ENCODE measurements at places on chromosomes 2 and 18. TPM values are rescaled to one million over a fixed set of nuclear protein-coding genes. Genes with fewer than 3 reads are reported as not detected.

Gene TRIM43
- not detected for total RNA-seq

Gene EVA1A
- 2.3 TPM for total RNA-seq

Gene SMARCAL1
- total RNA-seq, result 17.7 TPM

Gene CYBRD1
- total RNA-seq, result 79.1 TPM

Gene KANSL3
- total RNA-seq, result 16.0 TPM

Gene ALK
- not detected for total RNA-seq

Gene AQP12A
- total RNA-seq, result not detected

Gene CD207
- total RNA-seq, result not detected

Gene KCNG2
- not detected for total RNA-seq

Gene MTHFD2
- 19.1 TPM for total RNA-seq

Gene DLX1
- not detected for total RNA-seq

GRCh38 chr2:239813261-239814115 lies 211.7 kb downstream of the NDUFA10 start:
- no peak for DNase-seq

DNA sequence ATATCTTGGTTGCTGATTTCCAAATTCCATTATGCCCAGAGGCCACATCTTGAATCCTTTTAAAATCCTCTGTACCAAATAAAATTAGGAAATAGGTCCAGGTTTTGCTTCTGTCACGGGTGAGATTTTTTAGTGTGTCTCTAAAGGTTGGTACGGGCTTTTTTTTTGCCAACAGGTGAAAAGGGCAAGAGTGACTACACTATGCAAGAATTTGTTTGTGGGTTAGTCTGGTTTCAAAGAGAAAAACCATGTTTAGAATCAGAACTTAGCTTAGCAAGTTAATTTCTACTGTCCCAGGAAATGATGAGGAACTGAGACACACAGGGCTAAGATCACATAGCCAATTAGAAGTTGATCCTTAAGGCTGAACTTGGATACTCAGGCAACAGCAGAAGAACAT lies 41.7 kb downstream of the POLR1A start:
- DNase-seq, result no peak

DNA sequence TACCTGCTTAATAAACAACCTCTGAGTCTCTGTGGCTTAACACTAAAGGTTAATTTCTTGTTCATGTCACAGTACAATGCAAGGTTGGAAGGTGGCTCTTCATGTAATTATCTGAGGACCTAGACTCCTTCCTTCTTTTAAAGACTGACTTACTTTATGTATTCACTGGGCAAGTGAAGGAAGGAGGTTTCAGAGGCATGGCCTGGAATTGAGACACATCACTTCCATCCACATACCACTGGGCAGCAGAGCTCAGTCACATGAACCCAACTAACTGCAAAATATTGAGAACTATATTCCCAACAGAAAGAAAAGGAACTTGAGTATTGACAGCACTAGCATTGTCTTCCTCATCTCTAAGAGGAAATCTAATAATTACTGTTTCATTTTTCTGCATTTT lies 57.5 kb upstream of the FN1 start:
- DNase-seq, result no peak

- DNase-seq, result no peak
These were observed 143.0 kb downstream of the ARL6IP6 start for GRCh38 chr2:152861349-152861942.

DNA sequence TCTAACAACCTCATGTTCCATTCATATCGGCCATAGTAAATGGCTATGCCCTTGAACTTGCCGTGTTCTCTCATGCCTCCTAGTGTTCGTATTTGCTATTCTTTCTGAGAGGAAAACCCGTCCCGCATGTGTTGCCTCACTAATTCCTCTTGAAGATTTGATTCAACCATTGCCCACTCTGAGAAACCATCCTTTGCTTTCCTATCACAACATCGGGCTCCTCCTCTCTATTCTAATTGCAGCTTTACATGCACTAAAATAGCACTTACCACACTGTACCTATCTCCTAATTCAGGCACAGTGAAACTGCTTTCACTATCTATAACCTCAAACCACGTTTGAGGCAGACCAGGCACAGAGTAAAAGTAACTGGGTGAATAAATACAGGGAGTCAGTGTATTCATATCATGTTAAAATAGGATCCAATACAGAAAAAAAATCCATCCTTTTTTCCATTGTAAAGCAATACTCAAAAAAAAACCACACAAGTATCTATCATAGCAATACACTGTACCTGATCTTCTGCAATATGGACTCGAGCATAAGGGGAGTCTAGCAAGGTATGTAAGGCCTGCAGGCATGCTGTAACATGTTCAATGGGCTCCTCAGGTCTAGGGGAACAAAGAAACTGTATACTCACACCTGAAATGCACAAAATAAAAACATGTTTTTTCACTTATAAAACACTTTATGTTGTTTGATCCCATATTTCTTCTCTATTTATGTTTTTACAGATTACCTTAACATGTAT lies 39.0 kb upstream of the STRN start:
- no peak for DNase-seq

DNA sequence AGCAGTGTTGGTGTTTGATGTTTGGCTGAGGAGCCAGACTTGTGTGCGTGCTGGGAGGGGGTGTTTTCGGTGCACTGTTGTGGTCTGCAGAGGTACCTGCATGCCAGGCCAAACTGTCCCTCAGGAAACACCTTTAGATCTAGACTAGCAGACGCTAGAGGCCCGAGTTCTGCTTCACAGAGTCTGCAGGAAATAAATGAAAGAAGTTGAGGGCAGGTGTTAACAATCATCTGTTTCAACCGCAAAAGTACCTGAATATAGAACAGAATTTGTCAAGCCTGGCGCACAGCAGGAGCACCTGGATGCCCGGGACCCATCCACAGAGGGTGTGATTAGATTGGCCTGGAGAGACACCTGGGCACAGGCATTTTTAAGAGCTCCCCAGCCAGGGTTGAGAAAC lies 40.5 kb upstream of the REL start:
- no peak for DNase-seq

DNA sequence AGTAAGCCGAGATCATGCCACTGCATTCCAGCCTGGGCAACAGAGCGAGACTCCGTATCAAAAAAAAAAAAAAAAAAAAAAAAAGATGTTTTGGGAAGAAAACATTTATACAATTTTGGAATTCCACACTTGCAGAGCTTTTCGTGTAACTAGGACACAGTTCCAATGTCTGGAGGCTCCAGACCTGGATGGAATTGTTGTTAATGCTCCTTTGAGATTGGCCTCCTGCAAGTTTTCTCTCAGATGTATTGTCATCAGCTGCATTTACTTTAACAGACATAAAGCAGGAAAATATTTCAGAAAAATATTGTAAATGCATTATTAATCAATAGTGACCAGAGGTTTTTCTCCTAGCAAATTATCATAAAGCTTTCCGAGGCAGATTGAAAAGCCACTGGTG lies 124.1 kb downstream of the RBM43 start:
- no peak for DNase-seq

DNA sequence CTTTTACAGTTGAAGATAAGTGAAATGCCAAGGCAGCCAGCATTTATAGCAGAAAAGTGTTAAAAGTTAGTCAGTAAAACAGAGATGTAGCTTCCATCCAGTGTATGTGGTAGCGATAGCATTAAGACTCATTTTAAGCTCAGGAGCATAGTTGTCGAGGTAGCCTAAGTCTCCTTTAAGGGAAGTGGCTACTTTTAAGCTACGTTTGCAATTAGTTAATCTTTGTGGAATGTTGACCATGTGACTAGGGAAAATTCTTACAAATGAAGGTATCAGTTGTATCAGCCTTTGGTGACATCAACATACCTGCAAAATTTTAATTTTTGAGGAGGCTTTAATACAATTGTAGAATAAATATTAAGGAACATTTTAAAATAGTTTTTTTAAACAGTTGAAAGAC lies 61.9 kb downstream of the LHCGR start:
- no peak for DNase-seq

- no peak for DNase-seq
These were observed 176.1 kb downstream of the TXNL1 start for GRCh38 chr18:56462276-56462675.

- no peak for DNase-seq
These were observed 218.8 kb downstream of the HAUS1 start for GRCh38 chr18:46322941-46323340.

DNA sequence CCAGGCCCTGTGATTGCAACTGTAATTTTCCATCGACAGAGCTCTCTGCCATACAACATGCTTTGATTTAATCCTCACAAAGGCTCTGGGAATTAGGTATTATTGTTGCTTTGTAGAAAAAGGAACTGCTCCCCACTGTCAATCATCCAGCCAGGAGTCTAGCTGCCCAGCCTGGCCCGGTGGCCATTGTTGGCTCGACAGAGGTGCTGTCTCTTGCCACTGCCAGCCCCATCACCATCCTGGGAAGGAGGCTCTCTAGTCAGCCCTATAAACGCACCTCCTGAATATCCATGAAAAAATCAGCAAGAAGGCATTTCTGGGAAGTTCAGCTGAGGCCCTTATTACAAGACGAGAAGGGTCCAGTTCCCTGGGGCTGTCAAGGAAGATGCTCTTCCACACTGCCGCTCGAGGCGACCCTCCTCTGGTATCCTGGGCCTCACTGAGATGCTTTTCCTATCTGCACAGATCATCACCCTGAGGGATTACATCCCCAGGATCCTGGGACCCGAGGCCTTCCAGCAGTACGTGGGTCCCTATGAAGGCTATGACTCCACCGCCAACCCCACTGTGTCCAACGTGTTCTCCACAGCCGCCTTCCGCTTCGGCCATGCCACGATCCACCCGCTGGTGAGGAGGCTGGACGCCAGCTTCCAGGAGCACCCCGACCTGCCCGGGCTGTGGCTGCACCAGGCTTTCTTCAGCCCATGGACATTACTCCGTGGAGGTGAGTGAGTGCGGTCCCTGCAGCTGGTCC lies 71.0 kb downstream of the TPO start:
- no peak for DNase-seq

DNA sequence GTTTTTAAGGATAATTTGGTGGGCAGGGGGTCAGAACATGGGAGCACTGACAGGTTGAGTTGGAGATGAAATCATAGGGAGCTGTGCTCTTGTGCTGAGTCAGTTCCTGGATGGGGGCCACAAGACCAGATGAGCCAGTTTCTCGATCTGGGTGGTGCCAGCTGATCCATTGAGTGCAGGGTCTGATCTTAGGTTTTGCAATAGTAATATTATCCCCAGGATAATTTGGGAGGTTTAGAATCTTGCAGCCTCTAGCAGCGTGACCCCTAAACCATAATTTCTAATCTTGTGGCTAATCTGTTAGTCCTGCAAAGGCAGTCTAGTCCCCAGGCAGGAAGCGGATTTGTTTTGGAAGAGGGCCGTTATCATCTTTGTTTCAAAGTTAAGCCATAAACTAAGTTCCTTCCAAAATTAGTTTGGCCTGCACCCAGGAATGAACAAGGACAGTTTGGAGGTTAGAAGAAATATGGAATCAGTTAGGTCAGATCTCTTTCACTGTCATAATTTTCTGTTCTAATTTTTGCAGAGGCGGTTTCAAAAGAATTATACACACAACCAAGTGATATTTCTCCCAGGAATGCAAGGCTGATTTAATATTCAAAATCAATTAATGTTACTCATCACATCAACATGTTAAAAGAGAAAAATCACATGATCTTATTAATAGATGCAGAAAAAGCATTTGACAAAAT lies 23.0 kb downstream of the DBI start:
- DNase-seq, result no peak

DNA sequence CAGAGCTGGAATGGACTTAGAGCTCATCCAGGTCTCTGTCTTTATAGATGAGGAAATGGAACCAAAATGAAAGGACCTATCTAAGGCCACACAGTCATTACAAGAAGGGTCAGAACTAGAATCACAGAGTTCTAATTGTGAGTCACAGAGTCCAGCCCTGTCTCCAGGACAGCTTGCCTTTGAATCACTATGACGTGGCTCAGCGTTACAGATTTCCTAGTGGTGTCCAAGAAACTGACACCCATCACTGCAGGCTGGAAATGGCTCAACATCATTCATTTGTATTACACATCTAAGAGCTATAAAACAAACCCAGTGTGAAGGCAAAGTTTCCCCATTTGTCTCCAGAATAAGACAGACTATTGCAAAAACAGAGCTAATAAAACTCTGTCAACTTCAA lies 164.3 kb upstream of the SIX2 start:
- DNase-seq, result no peak

GRCh38 chr2:36596397-36596796 lies 1.6 kb downstream of the FEZ2 start:
- no peak for DNase-seq

DNA sequence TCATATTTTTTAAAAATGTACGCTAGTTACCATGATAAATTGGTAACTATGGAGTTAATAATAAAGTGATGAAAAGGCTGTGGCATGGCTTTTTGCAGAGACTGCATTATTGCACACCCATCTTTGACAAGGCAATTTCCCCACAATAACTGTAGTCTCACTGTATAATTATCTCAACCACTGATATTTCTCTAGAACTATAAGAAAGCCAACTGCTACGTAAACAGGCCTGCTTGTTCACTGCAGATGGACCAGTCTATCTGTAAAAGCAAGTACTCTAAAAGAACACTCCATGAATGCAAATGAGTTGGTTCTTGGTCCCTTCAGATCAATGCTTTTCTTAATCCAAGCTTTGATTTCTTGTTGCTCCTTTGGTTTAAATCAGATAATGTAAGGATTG lies 218.7 kb downstream of the RBM43 start:
- no peak for DNase-seq

Measured in esophagus squamous epithelium (tissue), 5 donors.